ENCODE measurements at places on chromosomes 12 and 14.

- DNase-seq, result no peak
Observed at GRCh38 chr12:52644078-52644415, 8.0 kb downstream of the KRT2 start.

DNA sequence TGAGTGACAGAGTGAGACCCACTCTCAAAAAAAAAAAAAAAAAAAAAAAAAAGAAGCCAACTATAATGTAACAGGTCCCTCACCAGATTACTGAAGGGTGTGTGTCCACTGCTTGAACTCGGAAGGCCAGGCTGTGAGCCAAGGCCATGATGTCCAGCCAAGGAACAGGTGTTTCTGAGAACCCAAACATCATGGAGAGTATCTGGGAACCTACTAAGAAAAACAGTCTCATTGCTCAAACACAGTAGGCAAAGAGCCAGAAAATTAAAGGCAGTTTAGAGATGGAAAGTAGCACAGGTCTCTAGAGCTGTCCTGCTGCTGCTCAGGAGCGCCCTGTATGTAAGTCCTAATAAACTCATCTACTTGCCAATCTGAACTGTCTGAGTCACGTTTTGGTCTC, 12.5 kb upstream of the MAP4K5 start:
- DNase-seq, result no peak

DNA sequence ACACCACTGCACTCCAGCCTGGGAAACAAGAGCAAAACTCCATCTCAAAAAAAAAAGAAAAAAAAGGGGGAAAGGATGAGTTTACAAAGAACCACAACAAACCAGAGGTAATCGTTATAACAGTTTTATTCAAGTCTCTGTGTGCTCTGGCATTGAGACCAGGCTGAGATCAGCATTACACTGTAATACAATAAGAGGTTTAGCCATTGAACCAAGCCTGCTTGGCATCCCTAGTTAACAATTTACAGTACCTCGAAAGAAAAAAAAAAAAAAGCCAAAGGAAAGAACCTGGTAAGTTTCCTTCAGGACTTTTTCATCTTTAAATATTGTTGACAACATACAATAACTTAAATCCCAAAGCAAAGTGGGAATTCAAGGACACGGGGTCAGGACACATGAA, 80.7 kb downstream of the TTC9 start:
- peak; percentile 42 for DNase-seq

DNA sequence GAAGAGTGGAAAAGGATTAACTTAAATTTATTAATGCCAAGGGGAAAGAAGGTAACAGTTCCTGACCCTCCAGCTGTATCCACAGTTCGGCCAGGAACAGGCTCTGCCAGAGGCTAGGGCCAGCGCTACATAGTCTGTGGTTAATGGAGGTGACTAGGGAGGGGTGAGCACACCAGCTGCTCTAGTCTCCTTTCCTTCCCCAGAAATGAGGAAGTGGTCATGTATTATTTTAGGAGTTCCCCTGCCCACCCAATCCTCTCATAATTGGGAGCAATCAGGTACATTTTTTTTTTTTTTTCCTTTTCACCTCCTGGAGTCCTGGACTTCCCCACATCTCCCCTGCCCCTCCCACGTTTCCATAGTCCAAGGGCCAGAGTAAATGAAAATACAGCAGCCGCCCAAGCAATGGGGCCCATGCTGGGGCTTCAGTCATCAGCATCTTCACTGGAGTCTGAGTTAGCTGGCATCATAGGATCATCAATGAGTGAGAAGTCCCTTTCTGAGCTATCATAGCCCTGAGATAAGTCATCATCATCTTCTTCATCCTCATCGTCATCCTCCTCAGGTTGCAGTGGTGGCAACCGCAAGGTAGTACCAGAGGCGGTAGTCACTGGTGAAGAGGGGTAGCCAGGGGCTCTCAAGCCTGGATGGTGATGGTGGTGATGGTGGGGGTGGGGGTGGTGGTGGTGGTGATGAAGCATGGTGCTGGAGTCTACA, 1.5 kb upstream of the SUPT16H start:
- no peak for DNase-seq

DNA sequence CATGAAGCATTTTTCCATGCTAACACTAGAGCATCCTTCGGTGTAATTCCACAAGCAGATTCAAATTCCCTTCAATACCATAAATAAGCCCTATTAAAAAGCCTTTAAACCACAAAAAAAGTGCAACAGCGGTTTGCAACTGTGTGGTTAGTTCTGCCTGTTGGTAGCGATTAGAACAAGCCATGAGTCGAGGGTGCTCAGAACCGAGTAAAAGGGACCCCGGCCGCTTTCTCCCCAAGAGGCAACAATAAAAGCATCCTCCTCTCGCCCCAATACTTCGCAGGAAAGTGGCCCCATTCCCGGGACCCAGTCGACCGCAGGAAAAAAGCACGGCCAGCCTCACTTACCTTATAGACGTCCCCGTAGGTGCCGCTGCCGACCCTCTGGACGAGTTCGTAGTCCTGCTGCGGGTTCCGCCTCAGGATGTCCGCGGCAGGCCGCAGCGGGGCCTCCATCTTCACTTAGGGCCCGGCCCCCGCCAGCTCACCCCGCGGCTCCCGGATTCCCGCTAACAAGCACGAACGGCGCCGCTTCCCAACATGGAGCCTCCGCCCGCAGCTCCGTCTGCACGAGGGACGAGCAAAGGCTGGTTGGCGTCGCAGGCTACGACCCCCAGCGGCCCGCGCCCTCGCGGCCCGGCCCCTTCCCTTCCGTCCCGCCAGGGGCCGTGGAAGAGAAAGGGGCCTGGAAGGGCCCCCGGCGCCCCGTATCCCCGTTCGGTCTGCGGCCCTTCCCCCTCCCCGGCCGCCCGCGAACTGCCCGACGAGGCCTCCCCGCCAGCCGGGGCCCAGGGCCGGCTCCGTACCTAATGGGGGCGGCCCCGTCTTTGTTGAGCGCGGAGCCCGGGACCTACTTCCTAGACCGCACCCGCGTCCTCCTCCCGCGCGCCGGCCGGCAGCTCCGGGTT, 521 bp downstream of the MAP4K5 start:
- DNase-seq, result peak; percentile 54

GRCh38 chr12:79444089-79444488, 246.7 kb downstream of the PAWR start:
- DNase-seq, result no peak

- no peak for DNase-seq
Observed at GRCh38 chr14:35079742-35080141, 33.7 kb downstream of the FAM177A1 start.

- DNase-seq, result peak; percentile 40
Observed at GRCh38 chr12:123389560-123390351, 5.8 kb downstream of the KMT5A start.

DNA sequence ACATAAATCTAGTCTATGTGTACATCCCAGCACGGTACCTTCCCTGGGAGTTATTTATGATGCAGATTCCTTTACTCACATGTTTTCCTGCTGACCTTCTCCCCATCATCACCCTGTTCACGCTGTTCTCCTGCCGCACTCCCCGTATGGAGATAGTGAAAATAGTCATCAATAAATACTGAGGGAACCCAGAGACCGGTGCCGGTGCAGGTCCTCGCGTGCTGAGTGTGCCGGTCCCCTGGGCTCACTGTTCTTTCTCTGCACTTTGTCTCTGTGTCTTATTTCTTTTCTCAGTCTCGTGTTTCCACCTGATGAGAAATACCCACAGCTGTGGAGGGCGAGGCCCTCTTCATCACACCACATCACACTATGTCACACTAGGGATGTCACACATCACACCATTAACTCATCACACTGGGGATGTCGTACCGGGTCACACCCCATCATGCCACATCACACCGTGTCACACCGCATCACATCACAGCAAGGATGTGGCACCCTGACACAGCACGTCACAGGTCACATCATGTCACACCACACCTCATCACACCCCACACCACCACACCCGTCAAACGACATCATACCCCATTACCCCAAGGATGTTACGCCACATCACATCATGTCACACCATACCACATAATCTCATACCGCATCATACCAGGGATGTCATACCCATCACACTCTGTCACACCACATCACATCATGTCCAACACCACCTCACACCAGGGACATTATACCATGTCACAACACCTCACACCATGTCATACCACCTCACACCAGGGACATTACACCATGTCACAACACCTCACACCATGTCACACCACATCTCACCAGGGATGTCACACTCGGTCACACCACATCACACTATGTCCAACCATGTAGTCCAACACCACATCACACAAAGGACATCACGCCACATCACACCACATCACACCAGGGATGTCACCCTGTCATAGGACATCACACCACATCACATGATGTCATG, 207.0 kb downstream of the TMEM121 start:
- no peak for DNase-seq

- DNase-seq, result peak; percentile 64
Observed at GRCh38 chr14:58239244-58240195, 5.1 kb upstream of the PSMA3 start.

GRCh38 chr12:2198542-2198941, 145.8 kb downstream of the CACNA1C start:
- DNase-seq, result no peak

GRCh38 chr14:74593241-74593953, 18.6 kb downstream of the LTBP2 start:
- DNase-seq, result no peak

GRCh38 chr12:88432531-88433490, 147.5 kb downstream of the KITLG start:
- DNase-seq, result no peak

DNA sequence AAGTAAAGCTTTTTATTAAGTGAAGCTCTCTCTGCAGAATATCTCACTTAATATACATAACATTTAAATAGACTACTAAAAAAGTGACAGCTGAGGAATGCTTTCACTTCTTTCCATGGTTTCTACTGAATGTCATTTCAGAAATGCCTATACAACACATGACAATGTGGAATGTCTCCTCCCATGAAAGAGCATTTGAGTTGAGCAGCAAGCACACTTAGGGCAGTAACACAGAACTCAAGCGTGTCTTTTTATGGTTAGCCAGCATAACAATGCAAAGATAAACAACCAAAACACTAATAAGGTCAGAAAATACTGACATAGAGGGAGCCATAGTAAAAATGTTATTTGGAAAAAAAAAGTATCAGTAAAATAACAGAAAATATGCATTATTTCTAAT, 9.4 kb downstream of the PPP1R12A start:
- DNase-seq, result no peak
